Activated naive CD4-positive, alpha-beta T cell (primary cell): ENCODE measurements at places on chromosomes 16 and 17.

DNA sequence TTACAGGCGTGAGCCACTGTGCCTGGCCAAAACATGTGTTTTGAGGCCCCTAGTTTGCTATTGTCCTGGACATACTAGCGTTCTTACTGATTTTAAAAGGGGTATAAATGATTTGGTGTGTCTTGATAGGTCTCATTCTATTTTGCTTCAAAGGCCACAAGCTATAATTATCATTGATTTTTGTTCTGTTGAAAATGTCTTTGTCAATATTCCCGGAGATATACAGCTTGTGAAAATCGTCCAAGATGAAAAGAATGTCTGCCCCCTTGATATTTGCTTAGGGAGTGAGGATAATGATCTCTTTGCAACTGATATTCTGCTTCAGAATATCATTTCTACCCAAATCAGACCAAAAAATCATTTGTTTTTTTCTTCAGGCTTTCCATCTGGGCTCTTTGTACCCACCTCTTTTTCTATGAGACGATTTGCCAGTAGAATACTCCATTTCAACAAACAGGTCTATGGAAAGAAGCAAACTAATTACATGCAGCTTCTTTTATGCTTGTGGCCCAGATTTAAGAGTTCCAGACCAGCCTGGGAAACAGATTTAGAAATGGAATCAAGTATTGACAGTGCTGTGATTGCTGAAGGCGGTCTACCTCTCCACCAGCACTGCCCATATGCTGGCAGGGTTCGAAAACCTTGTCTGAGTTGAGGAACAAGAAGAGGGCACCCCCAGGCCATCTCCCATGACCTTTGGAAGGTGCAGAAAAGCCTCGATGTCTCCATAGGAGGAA is 14.1 kb upstream of the ST6GALNAC1 start:
- DNase-seq: no peak

DNA sequence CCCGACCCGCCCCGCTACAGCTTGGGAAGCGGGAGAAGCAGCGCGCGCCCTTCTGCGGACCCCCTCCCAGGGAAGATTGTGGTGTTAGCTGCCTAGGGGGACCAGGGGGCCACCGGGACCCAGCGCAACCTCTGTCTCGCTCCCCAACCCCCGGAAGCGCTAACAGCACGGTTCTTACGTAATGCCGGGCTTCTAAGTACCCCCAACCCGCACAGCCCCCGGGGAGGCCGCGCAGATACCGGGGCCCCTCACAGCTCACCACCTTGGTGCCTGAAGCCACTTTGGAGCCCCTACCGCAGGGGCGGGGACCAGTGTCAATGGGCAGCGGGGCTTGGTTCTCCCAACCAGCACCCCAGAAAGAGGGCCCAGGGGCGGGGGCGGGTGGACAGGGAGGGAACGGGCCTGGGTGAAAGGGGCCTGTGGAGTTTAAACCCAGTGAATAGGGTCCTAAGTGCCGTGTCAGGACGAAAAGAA is 348 bp downstream of the MPP2 start:
- no peak for DNase-seq

DNA sequence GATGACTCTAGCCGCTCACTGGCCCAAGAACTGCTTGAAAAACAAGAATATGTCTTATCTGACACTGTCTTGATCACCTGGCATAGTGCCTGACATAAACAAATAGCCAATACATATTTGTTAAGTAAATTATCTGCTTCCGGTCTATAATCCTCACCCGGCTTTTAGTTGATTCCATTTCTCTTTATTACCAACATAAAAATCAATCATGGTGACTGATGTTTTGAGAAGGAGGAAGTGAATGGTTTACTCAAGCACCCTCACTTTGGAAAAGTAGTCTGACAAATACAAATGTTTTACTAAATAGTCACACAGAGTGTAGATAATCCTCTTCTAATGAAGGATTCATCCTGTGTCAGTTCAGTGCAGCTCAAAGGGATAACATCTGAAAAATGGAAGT is 47.0 kb downstream of the SKAP1 start:
- DNase-seq: no peak

GRCh38 chr16:674214-674881 is 1.1 kb upstream of the RHBDL1 start:
- no peak for DNase-seq

DNA sequence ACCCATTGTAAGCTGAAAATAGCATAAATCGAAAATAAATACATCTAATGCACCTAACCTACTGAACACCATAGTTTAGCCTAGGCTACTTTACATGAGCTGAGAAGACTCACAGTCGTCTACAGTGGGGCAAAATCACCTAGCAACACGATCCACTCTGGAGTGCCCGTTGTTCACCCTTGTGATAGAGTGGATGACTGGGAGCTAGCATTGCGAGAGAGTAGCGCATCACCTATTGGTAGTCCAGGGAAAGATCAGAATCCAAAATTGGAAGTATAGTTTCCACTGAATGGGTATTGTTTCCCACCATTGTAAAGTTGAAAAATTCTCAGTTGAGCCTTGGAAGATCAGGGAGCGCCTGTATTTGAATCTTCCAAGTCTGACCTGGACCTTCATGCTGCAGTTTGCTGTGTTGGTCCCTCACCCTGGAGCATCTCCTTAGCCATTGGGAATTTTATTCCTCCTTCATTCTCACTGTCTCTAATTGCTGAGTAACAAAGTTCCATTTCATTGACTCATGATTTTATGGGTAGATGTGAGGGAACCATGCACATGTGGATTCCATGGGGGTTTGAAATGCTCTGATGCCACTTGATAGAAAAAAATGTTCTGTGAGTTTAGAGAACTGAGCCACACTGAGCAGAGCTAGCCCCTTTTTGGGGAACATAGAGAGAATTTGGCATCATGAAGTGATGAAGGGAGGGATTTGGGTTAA is 19.6 kb downstream of the AKAP1 start:
- no peak for DNase-seq

DNA sequence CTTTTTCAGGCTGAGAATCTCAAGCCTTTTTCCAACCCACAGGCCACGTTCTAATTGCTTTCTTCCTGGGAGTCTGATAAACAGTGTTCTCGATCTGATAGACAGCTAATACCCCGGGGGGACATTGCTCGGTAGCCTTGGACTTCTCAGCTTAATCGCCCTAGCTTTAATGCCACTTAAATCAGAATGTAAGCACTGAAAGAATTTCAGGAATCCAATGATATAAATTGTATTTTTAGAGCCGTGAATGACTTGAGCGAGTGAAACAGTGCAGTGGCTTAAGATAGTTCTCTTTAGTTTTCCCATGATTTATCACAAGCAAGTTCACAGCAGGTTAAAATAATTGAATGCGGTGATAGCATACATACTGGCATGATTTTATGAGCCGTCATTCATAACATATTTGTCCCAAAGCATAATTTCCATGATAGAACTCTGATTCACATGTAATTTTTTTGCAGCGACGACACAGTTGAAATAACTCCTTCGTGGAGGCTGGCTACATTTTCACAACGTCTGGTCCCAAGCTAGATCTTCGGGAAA is 116.1 kb upstream of the MYOCD start:
- no peak for DNase-seq

DNA sequence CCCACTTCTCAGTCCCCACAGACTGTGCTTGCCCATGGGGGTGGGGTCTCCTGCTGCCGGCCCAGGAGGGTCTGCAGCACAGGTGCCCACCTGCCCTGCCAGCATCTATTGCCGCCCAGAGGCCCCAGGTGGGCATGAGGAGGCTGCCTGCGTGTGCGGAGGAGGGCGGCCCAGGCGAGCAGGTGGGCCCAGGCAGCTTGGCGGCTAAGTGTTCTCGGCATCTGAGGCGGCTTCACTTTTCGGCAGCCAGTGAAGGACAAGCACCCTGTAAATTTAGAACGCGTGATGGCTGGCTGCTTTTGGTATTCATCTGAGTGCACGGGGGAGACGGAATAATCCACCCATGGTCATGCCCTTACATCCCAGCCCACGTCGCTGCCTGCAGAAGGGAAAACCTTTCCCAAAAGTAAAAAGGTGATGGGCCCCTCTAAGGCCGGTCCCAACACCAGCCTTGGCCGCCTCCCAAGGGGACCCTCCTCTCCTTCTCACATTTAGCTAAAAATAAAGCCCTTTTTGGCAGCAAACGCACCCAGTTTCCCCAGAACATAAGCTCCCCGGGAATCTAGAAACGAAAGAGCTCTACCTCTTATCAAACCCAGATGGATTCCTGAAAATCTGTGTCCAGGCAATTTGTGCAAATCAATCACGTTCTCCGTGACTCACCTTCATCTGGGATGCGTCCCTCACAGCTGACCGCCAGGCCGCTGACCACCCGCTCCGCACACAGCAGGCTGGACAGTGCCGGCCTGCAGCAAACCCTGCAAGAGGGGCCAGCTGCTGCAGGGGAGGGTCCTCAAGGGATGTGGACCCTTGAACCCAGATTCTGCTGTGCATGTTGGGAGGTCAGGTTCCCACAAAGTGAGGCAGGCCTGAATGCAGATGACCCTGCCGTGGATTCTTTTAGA is 79.4 kb downstream of the RBFOX3 start:
- DNase-seq: no peak

GRCh38 chr16:73037331-73037745 is 10.6 kb downstream of the ZFHX3 start:
- DNase-seq: no peak
